ENCODE measurements at places on chromosomes 16 and 17. TPM values are rescaled to one million over a fixed set of nuclear protein-coding genes. Genes with fewer than 3 reads are reported as not detected.

Gene TPSD1
- not detected for total RNA-seq

Gene E2F4
- 79.5 TPM for total RNA-seq

Gene HP
- not detected for total RNA-seq

Gene ADAD2
- total RNA-seq: not detected

Gene CHST4
- not detected for total RNA-seq

Gene NTHL1
- 31.1 TPM for total RNA-seq

Gene C16orf92
- total RNA-seq: not detected

Gene RND2
- total RNA-seq: 7.6 TPM

Gene MPP3
- total RNA-seq: 22.9 TPM

Gene MMP25
- total RNA-seq: 0.09 TPM

Gene ZMYND15
- 0.81 TPM for total RNA-seq

DNA sequence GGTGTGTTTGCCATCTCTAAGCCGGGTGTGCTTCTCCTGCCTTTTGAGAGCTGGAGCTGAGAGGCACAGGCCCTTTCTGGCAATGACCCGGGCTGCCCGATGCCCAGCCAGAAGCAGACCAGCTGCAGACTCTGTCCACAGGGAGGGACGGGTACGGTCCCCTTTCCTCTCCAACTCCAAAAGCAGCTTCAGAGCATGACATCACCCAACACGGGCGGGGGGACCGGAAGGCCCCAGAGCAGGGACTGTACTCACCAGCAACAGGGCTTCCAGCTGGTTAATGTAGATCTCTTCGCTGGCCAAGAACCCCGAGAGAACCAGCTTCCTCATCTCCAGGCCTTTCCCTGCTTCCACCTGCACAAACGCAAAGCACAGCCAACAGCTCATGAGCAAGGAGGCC lies 79.4 kb downstream of the ABR start:
- no peak for DNase-seq
- H3K4me3 ChIP-seq: no peak overlapping the region
- H3K27me3 ChIP-seq: no peaks in the 10 kb centered on the region
- peaks cover 10% of the 10 kb centered on the region for H3K4me1 ChIP-seq
- peaks cover 16% of the 10 kb centered on the region for H3K36me3 ChIP-seq

DNA sequence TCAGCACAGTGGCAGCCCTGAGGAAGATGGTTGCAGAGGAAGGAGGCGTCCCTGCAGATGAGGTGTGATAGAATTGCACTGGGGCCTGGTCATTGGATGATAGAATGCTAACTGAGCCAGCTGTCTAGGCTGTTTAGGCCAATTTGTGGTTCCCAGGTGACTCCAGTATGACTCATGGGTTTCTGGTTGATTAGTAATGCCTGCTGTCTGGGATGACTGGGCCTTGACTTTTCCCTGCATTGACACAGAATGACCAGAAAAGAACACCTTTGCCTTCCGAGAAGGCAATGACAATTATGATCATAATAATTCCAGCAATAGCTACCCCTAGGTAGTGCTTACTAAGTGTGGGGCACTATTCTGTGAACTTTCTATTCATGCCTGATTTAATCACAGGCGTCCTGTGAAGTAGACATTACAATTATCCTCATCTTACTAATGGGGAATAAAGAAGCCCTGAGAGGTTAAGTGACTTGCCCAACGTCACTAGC lies 31.5 kb downstream of the USP43 start:
- DNase-seq: no peak
- no peaks in the 10 kb centered on the region for H3K27me3 ChIP-seq
- H3K4me1 ChIP-seq: no peaks in the 10 kb centered on the region
- H3K27ac ChIP-seq: no peak overlapping the region
- no peak overlapping the region for H3K4me3 ChIP-seq

DNA sequence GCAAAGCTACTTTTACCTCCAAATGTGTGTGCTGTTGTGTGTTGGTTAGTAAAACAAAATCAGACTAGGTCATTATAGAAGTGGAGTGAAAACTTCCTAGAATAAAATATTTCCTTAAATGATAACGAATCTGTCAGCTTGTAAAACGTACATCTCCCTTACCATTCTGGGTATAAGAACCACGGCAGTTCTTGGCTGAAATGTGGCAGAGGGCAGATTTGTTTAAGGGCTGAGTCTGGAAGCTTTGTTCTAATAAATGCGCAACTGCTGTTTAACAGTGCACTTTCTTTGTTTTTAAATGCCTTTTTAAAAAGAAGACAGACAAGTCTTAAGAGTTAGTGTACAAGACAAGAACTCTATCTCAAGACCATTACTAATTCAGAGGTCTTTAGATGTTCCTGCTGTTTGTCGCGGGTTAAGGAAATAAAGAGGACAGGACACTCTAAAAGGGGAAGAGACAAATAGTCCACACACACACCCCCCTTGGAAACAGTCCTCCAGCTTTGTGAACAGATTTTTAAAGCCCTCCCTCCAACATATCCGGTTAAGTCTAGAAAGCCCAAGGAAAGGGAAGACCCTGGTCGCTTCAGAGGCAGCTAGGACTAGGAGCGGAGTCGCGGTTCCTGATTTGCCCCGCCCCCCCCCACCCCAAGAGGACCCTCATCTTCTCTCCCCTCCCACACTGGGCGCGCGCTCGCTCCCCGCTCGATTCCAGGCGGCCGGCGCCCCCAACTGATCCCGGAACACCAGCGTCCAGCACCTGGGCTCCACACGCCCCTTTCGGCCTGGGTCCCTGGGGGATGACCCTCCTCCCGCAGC lies 658 bp downstream of the SYNRG start:
- H3K4me3 ChIP-seq: peak overlapping the region; percentile 87
- peak; percentile 36 for DNase-seq
- H3K27ac ChIP-seq: peak overlapping the region; percentile 94

GRCh38 chr17:12318571-12319266 lies 298.0 kb downstream of the MAP2K4 start:
- H3K4me3 ChIP-seq: no peak overlapping the region
- H3K27ac ChIP-seq: peak overlapping the region; percentile 56
- DNase-seq: no peak
- H3K4me1 ChIP-seq: peaks cover 6% of the 10 kb centered on the region

GRCh38 chr17:13485327-13485726 lies 116.4 kb downstream of the HS3ST3A1 start:
- H3K4me1 ChIP-seq: no peaks in the 10 kb centered on the region
- H3K27ac ChIP-seq: no peak overlapping the region
- DNase-seq: no peak
- no peaks in the 10 kb centered on the region for H3K27me3 ChIP-seq
- no peak overlapping the region for H3K4me3 ChIP-seq
- H3K36me3 ChIP-seq: peaks cover 6% of the 10 kb centered on the region

DNA sequence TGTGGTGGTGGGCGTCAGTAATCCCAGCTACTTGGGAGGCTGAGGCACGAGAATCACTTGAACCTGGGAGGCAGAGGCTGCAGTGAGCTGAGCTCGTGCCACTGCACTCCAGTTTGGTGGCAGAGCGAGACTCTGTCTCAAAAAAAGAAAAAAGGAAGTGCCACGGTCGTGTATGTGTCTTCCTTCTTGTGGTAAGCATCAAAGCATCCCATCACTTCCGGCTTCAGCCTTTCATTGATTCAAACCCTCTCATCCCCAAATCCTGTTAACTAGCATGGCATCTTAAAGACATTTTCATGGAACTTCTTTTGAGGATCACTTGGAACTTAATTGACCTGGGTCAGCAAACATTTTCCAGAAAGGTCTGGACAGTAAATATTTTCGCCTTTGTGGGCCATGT lies 126.2 kb downstream of the CPPED1 start:
- no peak for DNase-seq
- H3K36me3 ChIP-seq: peaks cover 11% of the 10 kb centered on the region
- H3K27me3 ChIP-seq: no peaks in the 10 kb centered on the region
- no peak overlapping the region for H3K27ac ChIP-seq
- peaks cover 13% of the 10 kb centered on the region for H3K4me1 ChIP-seq
- H3K4me3 ChIP-seq: no peak overlapping the region

DNA sequence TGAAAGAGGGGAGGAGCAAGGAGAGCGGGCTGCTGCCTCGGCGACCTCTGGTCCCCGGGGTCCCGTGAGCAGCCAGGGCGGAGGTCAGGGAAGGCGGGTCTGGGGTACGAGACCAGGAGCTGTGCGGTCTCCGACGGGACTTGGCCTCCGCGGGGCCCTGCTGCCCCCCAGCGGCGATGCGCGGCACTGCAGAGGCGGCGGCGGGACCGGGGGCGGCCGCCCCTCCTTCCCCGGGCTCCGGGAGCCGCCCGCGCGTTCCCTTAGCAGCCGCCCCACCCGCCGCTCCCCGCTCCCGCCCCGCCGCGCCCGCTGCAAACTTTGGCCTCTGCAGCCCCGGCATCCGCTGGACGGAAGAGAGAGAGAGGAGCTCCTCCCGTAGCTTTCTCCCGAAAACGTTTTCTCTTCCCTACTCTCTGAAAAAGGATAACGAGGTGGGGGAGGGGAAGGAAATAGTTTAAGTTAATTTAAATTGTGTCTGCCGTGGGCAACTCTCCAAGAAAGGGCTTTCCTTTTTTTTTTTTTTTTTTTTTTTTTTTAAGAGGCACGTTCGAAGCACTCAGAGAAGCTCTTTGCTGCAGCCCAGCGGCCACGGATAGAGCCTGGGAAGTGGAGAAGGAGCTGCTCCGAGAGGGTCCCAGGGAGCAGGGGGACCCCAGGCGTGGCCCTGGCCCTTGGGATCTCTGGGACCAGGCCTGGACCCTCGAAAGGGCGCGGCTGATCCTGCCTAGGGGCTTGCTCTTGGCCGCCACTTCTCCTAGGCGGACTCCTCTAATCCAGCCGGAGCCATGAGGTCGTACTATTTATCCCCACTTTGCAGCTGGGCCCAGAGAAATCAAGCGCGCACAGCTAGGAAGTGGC lies 43.2 kb downstream of the C16orf82 start:
- peak overlapping the region; percentile 66 for H3K27ac ChIP-seq
- DNase-seq: peak; percentile 97
- H3K27me3 ChIP-seq: peaks cover 25% of the 10 kb centered on the region
- peaks cover 5% of the 10 kb centered on the region for H3K4me1 ChIP-seq
- no peaks in the 10 kb centered on the region for H3K36me3 ChIP-seq

- no peaks in the 10 kb centered on the region for H3K36me3 ChIP-seq
- no peak overlapping the region for H3K27ac ChIP-seq
- no peak for DNase-seq
- no peak overlapping the region for H3K4me3 ChIP-seq
Observed at GRCh38 chr16:59201160-59201559, 467.0 kb upstream of the GOT2 start.

- DNase-seq: no peak
- no peak within 1 kb of the TSS for H3K27ac ChIP-seq
- no peaks in the 10 kb centered on the region for H3K4me1 ChIP-seq
- H3K4me3 ChIP-seq: peak within 1 kb of the TSS; percentile 66
- no peaks in the 10 kb centered on the region for H3K36me3 ChIP-seq
Observed at GRCh38 chr17:31391496-31391949, at the start of gene RAB11FIP4. RAB11FIP4 (plus strand) TSS chr17:31391675; CDS start chr17:31391853, 178 bp downstream.

GRCh38 chr17:74566132-74566753 lies 1.1 kb downstream of the CD300H start:
- no peak overlapping the region for H3K27ac ChIP-seq
- H3K4me1 ChIP-seq: peaks cover 2% of the 10 kb centered on the region
- no peak overlapping the region for H3K4me3 ChIP-seq

GRCh38 chr17:13419676-13420075 lies 182.1 kb downstream of the HS3ST3A1 start:
- H3K27ac ChIP-seq: no peak overlapping the region
- no peak overlapping the region for H3K4me3 ChIP-seq
- H3K4me1 ChIP-seq: peaks cover 47% of the 10 kb centered on the region
- H3K36me3 ChIP-seq: no peaks in the 10 kb centered on the region
- no peaks in the 10 kb centered on the region for H3K27me3 ChIP-seq
- no peak for DNase-seq

DNA sequence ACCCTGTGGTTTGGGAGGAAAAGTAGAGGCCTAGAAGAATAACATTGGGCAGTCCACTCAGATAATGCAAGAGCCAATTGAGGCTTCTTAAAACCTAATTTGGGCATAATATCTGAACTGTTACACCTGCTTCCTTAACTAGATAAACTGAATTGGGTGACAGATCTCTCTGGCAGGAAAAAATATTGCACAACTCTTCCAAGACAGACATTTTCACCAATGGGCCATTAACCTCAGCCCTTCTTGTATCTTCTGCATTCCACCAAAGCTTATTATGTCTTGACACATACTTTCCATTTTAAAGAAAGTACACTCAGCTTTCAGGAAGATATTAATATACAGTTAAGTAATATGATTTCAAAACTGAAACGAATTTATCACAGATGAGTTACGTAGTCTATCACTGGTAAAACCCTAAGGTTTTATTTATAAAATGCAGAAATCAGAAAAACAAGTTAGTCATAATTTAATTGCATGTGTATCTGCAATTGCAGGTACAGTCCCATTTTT lies 79.9 kb upstream of the MON1B start:
- H3K4me3 ChIP-seq: no peak overlapping the region
- H3K4me1 ChIP-seq: peaks cover 16% of the 10 kb centered on the region
- no peak for DNase-seq
- peaks cover 11% of the 10 kb centered on the region for H3K27me3 ChIP-seq
- no peaks in the 10 kb centered on the region for H3K36me3 ChIP-seq

GRCh38 chr17:59762049-59762823 lies 54.8 kb downstream of the VMP1 start:
- H3K27ac ChIP-seq: peak overlapping the region; percentile 97
- H3K27me3 ChIP-seq: no peaks in the 10 kb centered on the region
- peaks cover 28% of the 10 kb centered on the region for H3K36me3 ChIP-seq
- DNase-seq: no peak
- peaks cover 29% of the 10 kb centered on the region for H3K4me1 ChIP-seq

DNA sequence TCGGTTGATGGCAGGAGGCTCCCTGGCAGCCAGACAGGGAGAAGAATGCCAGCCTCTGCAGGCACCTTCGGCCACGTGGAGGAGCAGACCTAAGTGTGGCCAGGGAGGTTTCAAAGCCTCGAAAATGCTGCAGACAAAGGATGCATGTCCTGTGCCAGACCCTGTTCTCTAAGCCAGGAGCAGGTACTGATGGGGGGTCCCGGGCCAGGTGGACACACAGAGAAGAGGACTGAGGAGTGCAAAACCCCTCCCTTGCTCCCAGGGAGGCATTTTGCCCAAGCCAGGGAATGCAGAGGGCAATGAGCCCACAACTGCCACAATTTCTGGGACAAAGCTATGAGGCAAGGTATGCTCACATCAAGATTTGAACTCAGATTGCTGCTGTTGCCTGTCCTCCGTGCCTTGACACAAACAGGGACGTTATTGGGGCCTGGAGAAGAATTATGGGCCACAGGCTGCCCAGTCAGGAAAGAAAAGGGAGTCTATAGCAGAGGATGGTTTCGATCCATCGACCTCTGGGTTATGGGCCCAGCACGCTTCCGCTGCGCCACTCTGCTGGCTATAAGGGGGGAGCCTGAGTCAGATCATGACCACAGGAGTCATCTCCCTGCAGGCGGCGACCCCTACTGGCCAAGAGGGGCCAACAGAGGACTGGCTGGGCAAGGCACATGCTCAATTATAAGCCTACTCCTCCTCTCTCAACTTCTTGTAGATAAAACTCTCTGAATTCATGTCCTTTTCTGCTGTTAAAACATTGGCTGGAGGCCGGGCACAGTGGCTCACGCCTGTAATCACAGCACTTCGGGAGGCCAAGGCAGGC lies 25.1 kb upstream of the FOXK2 start:
- peak overlapping the region; percentile 59 for H3K4me3 ChIP-seq
- no peaks in the 10 kb centered on the region for H3K36me3 ChIP-seq
- no peaks in the 10 kb centered on the region for H3K27me3 ChIP-seq
- peaks cover 19% of the 10 kb centered on the region for H3K4me1 ChIP-seq
- peak; percentile 93 for DNase-seq

GRCh38 chr17:68601565-68602288 lies 560 bp upstream of the FAM20A start:
- peaks cover 49% of the 10 kb centered on the region for H3K27me3 ChIP-seq
- no peaks in the 10 kb centered on the region for H3K36me3 ChIP-seq
- H3K27ac ChIP-seq: no peak overlapping the region
- DNase-seq: no peak

- DNase-seq: no peak
- peaks cover 3% of the 10 kb centered on the region for H3K27me3 ChIP-seq
- H3K4me3 ChIP-seq: peak overlapping the region; percentile 68
Observed at GRCh38 chr17:61406971-61407911, 7.6 kb downstream of the TBX2 start.

Measured in mesothelial cell of epicardium (in vitro differentiated cells).